ENCODE measurements at places on chromosomes 3 and 15.

- peak; percentile 49 for DNase-seq
These were observed 391.0 kb upstream of the RARB start for GRCh38 chr3:25037049-25037547.

GRCh38 chr15:97684249-97684648 lies 276.3 kb upstream of the ARRDC4 start:
- DNase-seq, result no peak

DNA sequence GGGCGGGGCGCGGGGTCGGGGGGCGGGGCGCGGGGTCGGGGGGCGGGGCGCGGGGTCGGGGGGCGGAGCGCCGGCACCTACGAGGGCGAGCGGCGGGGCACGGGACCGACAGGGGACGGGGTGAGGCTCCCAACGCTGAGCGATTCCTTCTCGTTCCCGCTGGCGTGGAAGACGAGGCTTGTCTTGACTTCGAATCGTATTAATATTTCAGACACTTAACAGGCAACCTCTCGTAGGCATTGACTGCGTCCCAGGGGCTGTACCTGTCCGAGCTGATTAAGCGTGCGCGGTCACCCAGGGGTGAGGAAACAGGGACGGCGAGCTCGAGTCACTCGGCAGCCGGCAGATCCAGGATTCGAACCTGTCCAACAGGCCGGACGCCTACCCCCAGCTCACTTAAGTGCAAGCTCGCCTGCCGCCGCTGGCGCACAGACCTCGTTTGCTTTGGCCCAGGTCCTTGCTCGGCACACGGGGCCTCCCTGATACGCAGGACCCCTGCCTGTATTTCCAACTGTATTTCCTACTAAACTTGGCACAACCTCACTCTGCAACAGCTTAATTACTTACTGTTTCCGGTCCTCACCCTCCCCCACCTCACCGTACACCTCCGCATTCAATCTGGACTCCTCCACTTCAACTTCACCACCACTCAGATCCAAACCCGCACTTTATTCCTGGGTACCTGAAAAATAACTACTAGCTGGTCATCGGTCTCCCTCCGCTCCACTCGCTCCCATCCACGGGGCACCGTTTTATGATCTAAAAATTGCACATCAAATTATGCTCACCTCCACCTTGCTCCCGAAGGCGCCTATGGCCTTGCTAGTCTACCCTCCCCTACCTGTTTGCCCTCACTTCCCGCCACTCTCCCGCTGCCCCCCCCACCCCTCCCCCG lies 722 bp upstream of the ZXDC start:
- peak; percentile 73 for DNase-seq

DNA sequence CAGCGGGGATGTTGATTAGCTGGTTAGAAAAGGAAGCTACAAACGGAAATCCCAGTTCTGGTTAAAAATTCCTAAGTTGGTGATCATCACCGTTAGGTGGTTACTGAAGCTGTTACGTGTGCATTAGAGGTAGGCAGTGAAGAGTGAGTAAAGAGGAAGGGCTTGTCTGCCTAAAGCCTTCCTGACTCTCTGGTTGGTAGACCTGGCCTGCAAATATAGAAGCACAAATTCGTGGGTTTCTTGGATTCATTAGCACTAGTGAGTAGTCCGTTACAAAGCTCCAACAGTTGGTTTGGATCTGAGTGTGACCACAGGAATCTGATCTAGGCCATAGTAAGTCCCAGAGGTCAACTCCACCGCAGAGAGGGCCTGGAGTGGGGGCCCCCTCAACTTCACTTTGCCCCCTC lies 174.0 kb upstream of the TP63 start:
- no peak for DNase-seq

DNA sequence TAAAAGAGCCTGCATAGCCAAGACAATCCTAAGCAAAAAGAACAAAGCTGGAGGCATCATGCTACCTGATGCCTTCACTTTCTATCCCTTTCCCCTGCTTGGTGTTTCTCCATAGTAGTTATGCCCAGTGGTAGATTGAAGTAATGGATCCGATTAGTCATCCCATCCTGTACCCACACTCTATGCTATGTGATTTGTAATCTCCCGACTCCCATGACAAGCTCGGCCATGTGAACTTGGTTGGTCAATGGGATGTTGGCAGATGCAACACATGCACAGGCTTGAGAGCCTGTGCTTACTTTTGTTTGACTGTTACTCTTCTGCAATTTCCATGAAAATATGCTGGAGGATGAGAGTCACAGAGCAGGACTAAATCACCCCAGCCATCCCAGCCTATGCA lies 334.9 kb upstream of the DPH6 start:
- DNase-seq, result no peak

Measured in right forelimb (tissue), 1 donor.